ENCODE measurements at places on chromosomes 1 and 21.

DNA sequence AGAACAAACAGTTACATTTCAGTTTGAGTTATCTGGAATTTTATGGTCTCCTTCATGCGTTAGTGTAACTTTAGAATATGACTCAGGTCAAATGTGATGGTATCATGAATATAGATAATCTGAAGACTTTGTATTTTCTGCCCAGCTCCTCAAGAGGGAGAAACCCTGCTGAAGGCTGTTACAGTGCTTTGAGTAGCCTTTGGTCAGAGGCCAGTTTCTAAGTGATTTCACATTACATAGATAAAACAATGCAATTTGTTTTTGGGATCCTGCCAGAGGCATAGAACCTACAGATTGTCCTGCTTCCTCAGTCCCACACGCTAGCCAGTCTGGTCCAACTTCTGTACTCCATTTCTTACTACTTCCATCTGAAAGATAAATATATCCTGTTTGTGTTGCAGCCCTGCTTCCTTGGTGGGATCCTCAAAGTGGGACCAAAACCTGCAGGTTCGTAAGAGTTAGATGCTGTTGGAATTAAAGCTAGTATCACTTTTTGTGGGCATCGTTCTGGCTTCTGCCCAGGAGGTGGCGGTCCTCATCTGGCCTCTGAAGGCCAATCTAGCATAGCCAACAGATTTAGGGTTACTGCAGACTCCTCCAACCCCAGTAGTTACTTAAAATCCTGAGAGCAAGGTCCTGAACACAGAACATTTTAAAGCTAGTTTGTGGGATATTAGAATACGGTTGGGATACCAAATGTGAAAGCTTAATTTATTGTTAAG is 645.8 kb upstream of the USP24 start:
- no peak for DNase-seq

- no peak for DNase-seq
Observed at GRCh38 chr21:46080171-46081021, 17.5 kb upstream of the COL6A2 start.

DNA sequence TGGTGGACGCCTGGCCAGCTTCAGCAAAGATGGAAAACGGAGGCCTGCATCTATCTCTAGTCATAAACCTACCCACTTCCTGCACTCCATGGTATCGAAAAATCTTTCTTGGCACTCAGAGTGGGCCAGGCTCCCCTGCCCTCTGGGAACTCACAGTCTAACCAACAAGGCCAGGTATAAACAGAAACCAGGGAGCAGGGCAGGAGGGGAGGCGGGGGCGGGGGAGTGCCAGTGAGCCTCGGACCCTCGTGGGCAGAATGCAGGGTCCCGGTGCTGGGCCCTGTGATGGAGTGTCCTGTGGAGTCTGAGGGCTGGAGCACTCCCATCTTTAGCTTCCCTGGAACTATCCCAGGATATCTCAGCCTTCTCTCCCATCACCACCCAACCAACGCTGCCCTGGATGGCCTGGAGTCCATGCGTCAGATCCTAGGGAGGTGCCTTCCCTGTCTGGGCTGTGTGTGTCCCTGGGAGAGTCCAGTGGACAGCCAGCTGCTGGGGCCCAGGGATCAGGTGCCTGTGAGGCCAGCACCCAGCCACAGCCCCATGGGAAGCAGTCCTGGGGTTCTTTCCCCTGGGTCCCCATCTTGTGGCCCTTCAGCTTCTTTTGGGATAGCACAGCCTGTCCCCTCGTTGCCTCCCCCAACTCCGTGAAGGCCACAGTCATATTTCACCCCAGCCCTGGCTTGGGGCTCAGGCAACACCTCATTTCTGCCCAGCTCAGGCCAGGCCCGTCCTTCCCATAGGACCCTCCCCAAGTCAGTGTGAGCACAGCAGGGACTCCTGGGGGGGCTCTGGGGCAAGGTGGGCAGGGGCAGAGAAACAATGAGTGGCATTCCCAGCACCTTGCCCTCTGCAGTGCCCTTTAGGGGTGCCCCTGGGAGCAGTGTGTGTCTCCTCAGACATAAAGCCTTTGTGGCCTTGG is 1.1 kb upstream of the EPS8L3 start:
- DNase-seq, result no peak

DNA sequence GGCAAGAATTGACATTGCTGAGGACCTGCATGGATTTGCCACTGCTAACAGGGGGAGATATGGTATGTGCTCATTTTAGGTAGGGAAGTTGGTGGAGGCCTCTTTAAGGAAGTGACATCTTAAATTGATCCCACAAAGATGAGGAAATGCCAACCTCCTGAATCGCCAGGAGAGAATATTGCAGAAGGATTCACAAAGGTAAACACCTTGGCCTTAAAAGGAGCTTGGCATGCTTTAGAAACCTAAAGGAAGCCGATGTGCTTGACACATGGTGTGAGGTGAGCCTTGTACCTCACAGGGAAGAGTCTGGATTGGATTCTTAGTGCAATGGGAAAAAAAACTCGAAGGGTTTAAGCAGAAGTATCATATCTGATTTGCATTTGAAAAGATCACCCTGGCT is 470.5 kb upstream of the DAB1 start:
- DNase-seq, result no peak

DNA sequence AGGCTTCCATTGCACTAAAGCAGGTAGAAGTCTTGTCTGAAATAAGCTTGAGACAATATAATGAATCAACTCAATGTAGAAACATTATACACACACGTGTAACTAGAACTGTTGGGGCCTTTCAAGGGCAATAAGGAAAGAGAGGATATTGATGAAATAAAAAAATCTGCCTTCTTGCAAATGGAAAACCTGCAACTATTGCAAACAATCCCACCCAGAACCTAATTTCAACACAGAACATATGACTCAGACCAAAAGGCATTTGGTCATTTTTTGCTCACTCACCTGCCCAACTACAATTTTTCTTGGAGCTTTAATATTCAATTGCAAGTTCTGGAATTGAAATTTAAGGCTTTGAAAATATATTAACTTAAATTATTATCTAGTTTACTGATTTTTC is 900.1 kb downstream of the TTLL7 start:
- no peak for DNase-seq

GRCh38 chr1:235746245-235746644 is 96.7 kb upstream of the GNG4 start:
- DNase-seq, result no peak

DNA sequence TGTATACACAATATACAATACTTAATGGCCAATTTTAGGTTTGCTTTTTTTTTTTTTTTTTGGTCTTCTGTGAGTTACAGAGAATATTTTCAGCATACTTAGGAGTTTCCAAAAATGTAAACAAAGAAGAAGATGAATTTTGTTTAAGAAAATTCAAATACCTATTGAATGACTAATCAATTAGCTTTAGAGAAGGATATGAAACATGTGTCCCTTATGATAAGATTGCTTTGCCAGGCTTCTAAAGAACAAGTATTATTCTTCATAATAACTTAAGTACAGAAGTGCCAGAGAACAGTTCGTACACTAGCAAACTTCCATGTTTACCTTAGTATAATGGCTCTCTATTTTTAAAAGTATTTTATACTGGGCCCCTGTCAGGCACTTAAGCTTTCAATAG is 1191.0 kb upstream of the NCAM2 start:
- DNase-seq, result no peak

GRCh38 chr1:106457368-106457767 is 599.1 kb upstream of the PRMT6 start:
- no peak for DNase-seq

- DNase-seq, result no peak
Observed at GRCh38 chr1:94408104-94408830, 9.9 kb upstream of the ABCD3 start.

DNA sequence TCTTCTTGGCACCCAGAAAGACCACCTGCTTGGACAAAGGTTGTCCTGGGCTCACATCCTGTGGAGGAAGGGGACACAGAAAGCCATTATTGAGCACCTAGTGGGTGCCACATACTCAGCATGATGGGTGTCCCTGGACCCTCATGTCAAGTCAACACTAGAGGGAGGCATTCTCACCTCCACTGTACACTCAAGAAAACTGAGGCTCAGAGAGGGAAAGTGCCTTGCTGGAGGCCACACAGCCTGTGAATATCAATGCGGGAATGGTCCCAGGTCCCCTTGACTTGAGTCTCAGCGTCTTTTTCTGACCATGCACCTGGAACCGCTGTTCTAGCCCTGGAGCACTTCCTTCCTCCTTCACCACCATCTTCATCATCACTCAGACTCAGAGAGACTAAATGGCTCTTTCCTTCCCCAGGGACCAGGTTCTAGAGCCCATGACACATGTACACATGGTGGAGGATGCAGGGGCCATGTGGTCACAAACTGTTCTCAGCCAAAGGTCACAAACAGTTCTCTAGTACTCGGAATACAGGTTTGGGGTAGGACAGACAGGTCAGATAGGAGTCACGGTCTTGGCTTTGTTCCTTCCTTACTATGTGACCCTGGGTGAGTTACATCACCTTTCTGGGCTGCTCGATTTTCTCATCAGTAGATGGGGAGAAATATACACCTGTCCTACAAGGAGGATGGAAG is 89.2 kb upstream of the WNT4 start:
- DNase-seq, result no peak

- no peak for DNase-seq
Observed at GRCh38 chr21:27017246-27017645, 50.4 kb upstream of the ADAMTS5 start.

DNA sequence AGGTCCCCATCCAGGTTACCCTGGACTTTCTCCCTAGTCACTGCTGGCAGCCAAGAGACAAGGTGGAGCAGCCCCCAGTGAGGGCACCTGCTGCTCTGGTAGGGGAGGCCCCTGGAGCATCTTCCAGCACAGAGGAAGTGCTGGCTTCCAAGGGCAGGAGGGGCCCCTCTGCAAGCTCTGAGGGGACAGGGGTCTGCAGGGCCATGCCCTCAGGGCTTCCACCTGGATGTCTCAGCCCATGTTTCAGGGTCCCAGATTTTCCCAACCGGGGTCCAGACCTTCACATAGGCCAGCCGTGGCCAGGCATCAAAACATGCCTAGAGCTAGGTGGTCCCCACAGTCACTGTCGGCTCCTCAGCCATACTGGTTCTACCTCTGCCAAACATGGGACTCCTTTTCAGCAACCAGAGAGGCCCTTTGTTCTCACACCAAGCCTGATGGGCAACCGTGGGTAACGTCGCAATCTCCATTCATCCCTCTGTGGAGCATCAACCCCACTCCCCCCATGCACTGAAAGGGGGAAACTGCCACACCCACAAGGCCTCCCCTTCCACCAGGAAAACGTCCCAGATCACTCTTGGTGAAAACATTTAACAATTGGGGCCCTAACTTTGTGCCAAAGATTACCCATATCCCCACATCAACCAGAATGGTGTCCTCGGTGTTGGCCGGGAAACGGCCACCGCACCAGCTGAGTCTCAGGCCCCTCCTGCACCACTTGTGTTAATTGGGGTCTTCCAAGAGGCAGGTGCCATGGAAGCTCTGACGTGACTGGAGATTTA is 1.9 kb upstream of the COL6A2 start:
- DNase-seq, result no peak

- DNase-seq, result no peak
Observed at GRCh38 chr1:64073705-64074104, 129.7 kb upstream of the UBE2U start.

DNA sequence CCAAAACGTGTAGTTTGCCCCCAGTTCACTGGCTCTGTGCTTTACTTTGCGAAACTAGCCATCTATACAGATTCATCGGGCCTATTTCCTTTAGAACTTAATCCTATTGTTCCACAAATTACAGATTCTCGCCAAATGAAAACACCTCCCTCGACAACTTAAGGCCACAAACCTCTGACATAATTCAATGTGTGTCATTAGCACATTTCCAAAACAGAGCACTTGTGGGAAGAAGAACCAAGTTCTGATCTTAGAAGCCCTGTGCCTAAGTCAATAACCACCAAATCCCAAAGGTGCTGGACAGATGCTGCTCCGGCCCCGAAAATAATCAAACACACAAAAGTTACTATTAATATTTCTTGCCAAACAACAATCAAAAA is 93.9 kb downstream of the SLC45A1 start:
- DNase-seq, result no peak

- no peak for DNase-seq
Observed at GRCh38 chr1:32494196-32494595, 29.3 kb downstream of the ZBTB8B start.

DNA sequence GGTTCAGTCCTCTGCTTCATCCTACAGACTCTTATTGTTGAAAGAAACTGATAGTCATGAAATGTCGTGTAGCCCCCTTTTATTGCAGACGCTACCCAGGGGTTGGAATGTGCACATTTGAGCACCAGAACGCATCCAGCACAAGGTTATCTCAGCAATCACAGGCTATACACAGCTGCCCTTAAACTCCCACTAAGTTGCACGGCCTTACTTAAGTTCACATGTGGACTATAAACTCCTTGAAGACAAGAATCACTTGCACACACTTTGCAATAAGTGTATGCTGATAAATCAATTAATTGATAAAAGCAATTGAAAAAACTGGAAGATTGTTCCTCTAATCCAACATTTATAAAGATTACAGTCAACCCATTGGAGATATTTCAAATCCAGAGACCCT is 18.9 kb downstream of the SLC30A10 start:
- DNase-seq, result no peak

DNA sequence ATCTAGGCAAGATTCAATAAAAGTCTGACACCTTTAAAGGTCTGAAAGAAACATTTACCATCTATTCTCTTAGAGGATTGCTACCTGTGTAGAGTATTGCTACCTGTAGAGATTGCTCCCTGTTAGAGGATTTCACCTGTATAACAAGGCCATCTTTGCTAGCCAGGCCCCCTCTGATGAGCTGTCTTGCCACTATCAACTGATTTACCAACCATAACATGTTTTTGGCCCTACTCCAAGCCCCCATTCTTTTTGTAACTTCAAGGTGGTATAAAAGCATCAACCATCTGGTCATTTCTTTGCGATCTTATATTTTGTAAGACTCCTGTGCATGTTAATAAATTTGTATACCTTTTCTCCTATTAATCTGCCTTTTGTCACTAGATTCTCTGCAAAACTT is 424.7 kb upstream of the CAMK1G start:
- DNase-seq, result no peak

GRCh38 chr1:38559446-38560165 is 300.0 kb downstream of the RRAGC start:
- no peak for DNase-seq

- no peak for DNase-seq
Observed at GRCh38 chr1:239918634-239919033, 173.0 kb upstream of the FMN2 start.

DNA sequence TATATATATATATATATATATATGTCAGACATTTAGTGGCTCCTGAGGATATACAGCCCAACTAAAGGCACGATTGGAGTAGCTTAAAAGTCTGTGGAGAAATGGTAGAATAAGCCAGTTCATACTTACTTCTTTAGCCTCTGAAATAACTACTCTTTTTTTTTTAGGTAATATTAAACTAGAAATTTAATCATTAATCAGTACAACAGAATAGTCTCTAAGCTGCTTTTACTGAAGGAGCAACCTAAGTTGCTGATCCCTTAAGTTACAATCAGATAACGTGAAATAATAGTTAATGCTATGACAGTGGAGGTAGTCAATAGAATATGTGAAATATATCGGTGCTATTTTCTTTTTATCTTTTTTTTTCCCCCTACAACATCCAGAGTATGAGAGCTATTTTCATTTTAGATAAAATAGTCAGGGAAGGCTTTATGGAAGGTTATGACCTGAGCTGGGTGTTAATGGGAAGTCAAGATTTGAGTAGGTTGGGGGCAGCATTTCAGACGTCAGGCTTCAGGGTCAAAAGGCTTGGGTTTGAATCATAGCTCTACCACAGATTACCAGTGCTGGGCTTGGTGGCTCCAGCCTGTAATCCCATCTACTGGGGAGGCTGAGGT is 15.6 kb downstream of the ZMPSTE24 start:
- DNase-seq, result no peak
